ENCODE measurements at places on chromosomes 16 and 17.
A peak's percentile ranks its signal among the peaks of the same experiment; 100 is the strongest.

DNA sequence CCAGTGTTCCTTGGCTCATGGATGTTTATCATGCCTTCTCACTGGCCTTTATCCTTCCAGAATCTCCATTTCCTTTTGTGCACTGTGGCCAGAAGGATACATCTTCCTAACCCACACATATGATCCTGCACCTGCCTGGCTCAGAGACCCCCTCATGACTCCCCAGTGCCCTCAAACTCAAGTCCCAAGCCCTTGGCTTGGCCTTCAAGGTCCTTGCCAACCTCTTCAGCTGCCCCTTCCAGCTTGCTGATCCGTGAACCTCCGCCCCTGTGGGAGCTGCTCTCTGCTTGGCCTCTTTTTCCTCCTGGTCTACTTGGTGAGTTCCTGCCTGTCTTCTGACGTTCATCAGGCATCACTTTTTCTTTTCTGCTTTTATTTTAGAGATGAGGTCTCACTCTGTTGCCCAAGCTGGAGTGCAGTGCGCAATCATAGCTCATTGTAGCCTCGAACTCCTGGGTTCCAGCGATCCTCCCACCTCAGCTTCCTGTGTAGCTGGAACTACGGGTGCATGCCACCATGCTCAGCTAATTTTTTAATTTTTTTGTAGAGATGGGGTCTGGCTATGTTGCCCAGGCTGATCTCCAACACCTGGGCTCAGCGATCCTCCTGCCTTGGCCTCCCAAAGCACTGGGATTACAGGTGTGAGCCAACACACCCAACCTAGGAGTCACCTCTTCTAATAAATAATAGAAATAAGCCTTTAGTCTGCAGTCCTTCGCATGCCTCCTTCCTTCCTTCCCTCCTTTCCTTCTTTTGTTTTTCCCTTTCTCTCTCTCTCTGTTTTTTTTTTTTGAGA is 2.5 kb upstream of the PYCARD start:
- no peak for DNase-seq

DNA sequence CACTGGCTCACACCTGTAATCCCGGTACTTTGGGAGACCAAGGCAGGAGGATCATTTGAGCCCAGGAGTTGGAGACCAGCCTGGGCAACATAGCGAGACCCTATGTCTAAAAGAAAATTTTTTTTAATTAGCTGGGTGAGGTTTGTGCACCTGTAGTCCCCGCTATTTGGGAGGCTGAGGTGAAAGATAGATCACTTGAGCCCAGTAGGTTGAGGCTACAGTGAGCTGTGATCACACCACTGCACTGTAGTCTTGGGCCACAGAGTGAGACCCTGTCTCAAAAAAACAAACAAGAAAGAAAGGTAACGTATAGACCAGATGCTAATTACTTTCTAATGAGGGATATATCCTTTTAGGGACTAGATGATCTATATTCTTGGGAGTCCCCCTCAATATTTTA is 8.1 kb downstream of the NOL11 start:
- no peak for DNase-seq

GRCh38 chr17:32854207-32854606 is 22.7 kb downstream of the MYO1D start:
- no peak for DNase-seq

- DNase-seq = no peak
These were observed 217.7 kb downstream of the CCDC182 start for GRCh38 chr17:57527221-57528057.

GRCh38 chr16:70576431-70577255 is 53.0 kb downstream of the SF3B3 start:
- no peak for DNase-seq

DNA sequence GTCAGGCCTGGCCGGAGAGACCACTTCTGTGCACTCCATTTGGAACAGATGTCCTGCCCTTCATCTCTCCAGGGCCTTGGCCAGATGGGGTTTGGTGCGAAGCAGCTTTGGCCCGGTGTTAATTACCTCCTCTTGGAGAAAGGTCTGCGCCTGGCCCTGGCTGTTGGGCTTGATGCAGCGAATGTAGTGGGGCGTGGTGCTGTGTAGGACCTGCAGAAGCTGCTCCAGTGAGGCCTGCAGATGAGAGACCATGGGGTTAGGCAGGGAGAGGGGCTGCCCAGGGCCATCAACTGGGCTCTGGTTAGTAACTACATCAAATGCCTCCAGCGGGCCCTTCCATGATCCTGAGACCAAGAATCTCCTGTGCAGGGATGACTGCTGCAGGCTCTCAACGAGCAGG is 18.7 kb downstream of the ZNHIT3 start:
- no peak for DNase-seq

- DNase-seq = no peak
These were observed 20.5 kb upstream of the UBE2I start for GRCh38 chr16:1288813-1289476.

DNA sequence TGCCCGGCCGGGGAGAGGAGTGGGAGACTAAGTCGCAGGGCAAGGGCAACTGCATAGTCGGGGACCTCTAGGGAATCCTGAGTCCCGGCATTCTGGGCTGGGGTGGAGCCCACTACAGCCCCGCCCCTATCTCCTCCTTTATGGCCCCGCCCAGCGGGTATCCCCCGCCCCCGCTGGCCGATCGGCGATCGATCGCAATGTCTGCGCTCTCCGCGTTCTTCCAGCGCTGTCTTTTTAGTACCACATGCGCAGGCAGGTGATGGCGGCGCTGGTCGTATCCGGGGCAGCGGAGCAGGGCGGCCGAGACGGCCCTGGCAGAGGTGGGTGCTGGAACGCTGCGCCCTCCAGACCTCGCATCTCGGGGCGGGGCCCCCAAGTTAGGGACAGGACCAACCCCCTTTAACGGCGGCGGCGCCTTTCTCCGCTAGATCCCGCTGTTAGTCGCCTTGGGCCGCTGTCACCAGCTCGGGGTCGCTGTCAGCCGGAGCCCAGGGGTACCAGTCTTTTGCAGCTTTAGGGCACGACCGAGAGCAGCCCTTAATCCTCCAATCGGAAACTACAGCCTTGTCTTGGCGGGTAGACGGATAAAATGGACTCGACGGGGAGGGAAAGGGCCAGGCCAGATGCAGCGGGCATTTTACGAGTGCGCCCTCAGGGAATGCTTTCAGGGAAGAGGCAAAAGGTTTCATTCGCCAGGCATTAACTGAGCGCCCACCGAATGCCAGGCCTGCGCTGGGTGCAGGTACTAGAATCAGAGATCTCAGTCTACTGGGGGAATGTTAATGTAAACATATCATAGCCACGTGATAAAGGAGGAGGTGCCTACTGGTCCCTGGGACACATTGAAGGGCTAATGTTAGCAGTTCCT is at the start of gene DPH1:
TSS of gene DPH1 (plus strand) at position 243 of the 868 bp plus-strand sequence. CDS start at position 260, 17 bp downstream.
- DNase-seq = peak; percentile 75

DNA sequence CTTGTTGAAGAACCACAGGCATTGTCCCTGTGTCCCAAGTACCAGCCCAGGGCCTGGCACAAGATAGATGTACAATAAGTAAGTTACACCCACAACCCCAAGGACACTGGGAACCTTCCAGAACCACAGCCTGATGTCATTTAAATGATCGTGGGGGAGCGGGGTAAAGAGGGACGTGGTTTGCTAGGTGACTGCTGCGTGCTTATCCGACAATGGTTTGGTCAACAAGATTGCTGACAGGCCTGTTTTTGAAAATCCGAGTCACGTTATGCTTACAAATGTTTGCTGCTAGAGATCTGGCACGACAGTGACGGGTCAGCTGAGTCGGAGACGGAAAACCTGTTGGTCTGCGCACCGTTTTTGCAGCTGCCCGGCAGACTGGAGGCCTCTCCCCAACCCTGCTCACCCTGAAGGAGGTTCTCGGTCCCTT is 22.8 kb downstream of the COTL1 start:
- DNase-seq = no peak

DNA sequence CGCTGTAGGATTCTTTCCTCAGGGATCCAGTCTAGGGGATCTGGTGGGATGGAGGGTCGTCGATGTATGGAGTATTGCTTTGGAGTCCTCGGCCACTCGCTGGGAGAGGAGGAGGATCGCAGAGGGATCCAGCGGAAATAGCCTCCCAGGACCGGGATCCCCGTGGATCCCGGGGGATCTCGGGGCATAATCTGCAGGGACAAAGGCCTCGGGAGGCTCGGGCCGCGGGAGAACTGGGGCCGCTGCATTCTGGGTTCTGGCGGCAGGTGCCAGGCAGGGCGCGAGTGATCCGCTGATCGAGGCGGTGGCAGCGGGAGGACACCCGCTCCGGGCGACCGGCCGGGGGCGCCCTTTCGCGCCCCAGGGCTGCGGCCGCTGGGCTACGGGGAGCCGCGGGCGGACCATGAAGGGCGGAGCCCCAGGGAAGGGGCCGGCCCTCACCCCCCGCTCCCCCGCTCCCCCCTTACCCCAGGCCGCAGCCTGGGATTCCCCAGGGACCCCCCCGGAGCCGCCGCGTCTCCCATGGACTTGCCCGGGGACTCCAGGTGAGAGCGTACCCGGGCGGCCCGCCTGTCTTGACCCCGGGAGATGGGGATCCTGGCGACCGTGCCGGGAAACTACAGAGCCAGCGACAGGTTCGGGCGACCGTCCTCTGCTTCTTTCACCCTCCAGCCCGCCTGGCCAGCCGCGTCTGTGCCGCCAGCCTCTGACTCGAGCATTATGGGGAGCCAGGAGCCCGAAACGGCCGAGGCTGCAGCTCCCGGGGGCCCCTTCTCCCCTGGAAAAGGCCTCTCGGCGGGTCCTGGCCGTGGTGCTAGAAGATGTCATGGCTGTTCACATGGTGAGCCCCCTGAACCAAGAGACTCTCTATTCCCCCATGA is 604 bp downstream of the PRR14 start:
- DNase-seq = peak; percentile 62

- DNase-seq = peak; percentile 56
These were observed 14.4 kb upstream of the ALDH3A1 start for GRCh38 chr17:19762515-19762961.

DNA sequence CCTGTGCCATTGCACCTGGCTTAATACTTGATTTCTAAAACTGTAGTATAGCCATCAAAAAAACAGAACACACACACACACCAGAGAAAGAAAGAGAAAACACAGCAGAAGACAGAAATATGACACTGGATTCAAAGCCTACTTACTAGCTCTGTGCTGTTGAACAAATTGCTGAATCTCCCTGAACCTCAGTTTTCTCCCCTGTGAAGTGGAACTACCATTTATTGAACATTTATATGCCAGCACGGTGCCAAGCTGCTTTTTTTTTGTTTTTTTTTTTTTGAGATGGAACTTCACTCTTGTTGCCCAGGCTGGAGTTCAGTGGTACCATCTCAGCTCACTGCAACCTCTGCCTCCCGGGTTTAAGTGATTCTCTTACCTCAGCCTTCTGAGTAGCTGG is 13.2 kb upstream of the ALOX12B start:
- DNase-seq = no peak

- DNase-seq = no peak
These were observed 63.6 kb downstream of the TNFRSF13B start for GRCh38 chr17:16908273-16908672.

- no peak for DNase-seq
These were observed 12.5 kb downstream of the SLC16A3 start for GRCh38 chr17:82241183-82241925.

GRCh38 chr16:30122604-30123160 is 338 bp downstream of the MAPK3 start:
- no peak for DNase-seq

- no peak for DNase-seq
These were observed 23.1 kb upstream of the MEIOB start for GRCh38 chr16:1895068-1895467.

DNA sequence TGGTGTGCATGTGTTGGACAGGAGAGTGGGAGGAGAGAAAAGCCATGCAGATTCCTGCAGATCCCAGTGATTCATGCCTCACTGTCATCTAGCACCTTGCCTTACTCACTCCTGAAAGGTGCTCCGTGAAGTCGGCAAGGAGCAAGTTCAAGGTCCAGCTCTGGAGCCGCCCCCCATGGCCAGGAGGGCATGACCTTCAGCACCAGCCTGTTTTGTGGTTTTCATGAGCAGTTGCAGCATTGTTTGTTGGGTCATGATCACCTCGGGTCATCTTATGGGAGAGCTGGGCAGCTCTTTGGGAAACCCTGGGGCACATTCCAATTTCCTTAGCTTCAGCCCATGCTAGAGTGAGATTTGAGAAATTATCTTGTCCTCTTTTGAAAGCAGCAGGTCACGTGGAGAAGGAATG is 137.5 kb upstream of the IRX3 start:
- DNase-seq = no peak

DNA sequence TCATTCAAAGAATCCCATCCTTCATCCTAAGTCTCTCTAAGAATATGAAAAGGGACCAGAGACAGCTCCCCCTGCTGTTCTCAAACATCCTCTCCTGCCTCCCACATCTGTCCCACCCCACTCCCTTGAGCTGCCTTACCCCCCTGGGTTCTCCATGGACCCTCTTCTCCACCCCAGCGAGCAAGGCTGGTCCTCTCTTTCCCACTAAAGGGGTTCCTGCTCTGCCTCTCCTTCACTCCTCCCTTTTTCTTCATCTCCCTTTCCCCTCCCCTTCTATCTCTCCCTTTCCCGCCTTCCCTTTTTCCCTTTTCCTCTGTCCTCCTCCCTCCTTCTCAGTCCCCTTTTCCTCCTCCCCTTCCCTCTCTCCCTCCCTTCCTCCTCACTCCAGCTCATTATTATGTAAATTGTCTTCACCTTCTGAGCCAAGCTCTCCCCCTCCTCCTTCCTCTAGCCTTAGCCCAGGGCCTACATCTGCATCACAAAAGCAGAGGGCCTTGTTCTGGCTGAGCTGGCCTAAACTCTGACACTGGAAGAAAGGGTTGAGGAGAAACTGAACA is 90.0 kb downstream of the GNAO1 start:
- no peak for DNase-seq

GRCh38 chr16:6835941-6836340 is 496.7 kb upstream of the RBFOX1 start:
- DNase-seq = no peak

DNA sequence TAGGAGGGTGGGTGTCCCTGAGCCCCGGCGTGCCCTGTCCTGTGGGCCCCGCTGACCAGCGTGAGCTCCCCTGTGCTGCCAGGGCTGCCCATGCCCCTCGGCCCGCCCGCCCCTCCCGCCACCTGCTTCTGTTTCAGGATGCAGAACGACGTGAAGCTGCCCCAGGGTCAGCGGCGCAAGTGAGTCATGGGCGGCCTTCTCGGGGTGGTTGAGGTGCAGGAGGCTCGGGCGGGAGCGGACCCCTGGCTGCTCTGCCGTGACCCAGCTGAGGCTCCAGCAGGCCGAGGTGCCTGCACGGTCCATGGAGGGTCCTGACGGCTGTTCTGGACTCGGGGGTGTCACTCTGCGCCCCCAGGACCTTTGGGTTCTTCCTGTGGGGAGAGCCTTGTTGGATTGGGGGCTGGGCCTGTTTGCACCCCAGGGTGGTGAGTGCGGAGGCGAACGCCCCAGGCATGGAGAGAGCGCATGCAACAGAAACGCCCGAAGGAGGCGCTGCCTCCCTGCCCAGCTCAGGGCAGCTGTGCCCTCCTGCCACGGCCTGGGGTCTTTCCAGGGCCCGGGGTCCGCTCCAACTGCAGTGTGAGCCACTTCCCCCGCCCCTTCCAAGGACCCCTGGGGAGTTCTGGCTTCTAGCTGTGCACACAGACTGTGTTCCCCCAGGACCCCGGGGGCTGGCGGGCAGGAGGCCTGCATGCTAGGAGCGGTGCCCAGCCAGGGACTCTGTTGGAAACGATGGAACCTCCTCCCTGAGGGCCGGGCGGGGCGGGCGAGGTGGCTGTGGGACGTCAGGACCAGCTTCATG is 4.0 kb downstream of the SLC25A10 start:
- no peak for DNase-seq
